ENCODE measurements at places on chromosomes 3 and 15.

- DNase-seq, result no peak
Observed at GRCh38 chr3:16318176-16318575, 53.2 kb downstream of the OXNAD1 start.

- no peak for DNase-seq
Observed at GRCh38 chr3:29465836-29466235, 185.0 kb downstream of the RBMS3 start.

DNA sequence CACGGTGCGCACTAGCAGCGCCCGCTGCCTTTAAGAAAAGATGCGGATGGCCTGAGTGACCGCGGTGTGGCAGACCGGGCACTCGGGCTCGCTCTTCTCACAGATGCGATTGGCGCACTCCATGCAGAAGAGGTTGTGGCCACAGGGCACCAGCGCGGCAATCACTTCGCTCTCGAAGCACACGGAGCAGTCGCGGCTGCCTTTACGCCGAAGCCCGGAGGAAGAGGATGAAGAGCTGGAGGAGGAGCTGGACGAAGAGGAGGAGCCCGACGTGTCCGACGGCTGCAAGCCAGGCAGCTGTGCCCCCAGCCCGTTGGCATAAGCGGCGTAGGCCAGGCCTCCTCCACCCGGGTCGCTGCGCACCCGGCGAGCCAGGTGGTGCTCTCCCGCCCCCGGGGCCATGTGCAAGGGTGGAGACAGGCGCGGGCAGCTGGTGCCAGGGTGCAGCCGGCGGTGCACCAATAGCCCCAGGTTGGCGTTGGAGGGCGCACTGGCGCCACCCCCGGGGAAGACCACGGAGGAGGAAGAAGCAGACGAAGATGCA, 2.6 kb downstream of the MEX3B start:
- DNase-seq, result no peak

GRCh38 chr15:42106288-42106687, 11.9 kb upstream of the PLA2G4D start:
- no peak for DNase-seq

DNA sequence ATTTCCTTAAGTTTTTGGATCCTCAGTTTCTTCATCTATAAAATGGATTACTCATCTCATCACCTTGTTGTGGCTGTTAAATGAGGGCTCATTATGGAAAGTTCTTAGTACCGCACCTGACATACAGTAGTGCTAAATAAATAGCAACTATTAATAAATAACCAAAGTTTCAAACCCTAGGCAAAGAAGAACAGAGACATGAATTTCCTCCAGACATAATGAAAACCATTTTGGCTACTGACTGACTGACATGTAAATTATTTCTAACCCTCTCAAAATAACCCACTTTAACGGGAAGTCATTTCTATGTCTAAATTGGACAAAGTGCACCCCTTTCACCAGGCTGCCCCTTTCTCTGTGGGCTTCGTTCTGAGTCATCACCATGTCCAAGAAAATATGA, 17.4 kb upstream of the KLHL6 start:
- DNase-seq, result no peak

GRCh38 chr3:112519424-112520001, 20.2 kb upstream of the BTLA start:
- DNase-seq, result no peak

DNA sequence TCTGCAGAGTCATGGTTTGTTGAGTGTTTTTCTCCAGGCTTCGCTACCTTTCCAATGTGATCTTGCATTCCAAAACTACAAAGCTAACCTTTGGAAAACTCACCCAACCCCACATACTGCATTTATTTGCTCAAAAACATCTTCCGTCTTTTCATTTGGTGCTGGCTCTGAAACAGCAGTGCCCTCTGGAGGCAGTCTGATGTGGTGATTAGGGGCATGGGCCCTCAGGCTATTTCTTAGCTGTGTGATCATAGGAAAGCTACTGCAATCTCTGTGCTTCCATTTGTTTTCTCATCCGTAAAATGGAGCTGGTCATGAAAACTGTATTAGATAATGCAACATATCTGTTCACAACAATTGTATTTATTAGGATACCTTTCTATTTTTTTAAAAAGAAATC, 47.0 kb downstream of the MTHFS start:
- no peak for DNase-seq

DNA sequence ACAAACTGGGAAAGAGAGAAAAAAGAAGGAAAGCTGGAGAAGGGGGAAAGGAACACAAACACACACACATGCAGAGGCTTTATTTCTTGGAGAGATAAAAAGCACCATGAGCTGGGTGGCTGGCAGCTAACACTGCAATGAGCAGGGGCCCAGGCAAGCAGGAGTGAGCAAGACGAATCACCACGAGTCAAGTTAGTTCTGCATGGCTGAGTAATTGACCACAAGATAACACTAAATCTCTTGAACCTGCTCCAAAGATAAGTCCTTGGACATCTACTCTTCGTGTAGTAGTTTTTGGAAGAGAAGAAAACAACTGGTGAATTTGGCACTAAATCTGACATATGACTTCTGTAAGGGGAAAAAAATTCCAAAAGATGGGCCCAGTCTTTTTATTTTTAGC, 100.9 kb downstream of the MYO5A start:
- DNase-seq, result no peak

- no peak for DNase-seq
Observed at GRCh38 chr15:33377204-33377603, 66.4 kb downstream of the RYR3 start.

DNA sequence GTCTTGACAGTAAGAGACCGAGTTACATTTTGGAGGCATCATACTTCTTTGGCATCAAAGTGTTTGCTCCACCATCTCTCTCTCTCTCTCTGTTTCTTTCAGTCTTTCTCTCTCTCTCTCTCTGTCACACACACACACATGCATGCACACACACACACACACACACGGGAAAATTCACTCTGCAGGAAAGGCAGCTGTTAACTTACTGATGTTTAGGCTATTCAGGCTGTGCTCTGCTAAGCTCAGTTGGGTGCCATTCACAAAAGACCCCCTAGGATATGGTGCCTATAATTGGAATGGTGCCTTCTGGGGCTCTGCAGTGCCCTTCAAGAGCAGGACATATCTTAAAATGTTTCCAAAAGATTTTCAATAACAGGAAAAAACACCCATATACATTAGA, 78.2 kb downstream of the KCNH8 start:
- no peak for DNase-seq

GRCh38 chr15:78907577-78907976, 34.9 kb downstream of the MORF4L1 start:
- no peak for DNase-seq

DNA sequence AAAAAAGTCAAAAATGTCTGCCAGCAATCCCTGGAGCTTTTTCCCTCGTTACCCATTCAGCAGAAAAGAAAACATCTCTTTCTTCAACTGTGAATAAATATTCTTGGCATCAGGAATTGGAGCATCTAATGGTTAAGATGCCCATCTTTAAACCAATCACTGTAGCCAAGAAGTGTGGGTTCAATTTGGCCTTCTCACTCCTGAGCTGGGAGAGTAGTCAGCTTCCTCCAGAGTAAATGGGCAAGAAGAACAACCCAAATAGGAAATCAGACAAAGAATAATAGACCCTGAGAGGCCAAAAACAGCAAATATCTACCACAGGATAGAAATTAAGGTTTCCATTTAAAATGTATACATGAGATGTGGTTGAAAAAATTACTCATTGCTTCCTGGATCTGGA, 508.0 kb upstream of the MDFIC2 start:
- DNase-seq, result no peak

GRCh38 chr3:128551867-128552266, 58.9 kb upstream of the GATA2 start:
- DNase-seq, result no peak

DNA sequence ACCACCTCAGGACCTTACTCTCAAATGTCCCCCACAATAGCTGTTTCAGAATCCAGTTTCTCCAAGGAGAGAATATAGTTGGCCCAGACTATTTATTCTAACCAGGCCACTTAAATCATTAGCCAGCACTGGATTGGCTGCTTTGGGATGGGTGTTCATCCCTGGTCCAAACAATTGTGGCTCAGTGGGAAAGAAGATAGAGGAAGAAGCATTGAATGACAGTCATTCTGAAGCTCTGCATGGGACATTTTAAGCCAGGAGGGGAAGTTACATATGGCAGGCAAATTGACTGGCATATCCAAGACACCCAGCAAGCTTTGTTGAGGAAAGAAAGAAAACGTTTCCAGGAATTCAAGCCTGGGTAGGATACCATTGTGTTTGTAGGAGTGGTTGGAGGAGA, 5.6 kb upstream of the DCLK3 start:
- no peak for DNase-seq

DNA sequence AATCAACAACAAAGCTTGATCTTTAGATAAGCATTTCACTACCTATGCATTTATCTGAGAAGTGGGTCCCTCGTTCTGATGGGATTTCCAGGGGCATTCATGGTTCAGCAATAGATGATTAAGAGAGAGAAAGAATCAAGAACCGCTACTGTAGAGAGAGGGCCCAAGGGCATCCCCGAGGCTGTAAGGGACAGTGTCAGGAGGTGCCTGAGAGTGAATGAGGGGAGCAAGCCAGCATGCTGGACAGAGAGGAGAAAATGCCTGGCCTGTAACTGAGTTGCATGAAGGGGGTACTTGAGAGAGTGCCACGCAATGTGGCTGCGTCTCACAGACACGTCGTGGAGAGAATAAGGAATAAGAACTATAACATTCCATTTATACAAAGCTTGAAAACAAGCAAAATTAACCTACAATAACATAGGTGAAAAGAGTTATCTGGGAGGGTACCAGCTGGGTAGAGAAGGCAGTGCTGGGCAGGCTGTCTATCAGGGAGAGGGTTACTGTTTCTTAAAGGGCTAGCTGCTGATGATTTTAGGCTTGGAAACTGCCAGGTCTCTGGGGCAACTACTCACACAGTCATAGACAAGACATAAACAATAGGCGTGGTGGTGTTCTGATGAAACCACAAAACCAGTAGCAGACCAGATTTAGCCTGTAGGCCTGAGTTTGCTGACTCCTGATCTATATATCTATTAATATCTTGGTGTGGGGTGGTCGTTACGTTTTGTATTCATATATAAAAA, 374.6 kb upstream of the CFAP20DC start:
- DNase-seq, result no peak

DNA sequence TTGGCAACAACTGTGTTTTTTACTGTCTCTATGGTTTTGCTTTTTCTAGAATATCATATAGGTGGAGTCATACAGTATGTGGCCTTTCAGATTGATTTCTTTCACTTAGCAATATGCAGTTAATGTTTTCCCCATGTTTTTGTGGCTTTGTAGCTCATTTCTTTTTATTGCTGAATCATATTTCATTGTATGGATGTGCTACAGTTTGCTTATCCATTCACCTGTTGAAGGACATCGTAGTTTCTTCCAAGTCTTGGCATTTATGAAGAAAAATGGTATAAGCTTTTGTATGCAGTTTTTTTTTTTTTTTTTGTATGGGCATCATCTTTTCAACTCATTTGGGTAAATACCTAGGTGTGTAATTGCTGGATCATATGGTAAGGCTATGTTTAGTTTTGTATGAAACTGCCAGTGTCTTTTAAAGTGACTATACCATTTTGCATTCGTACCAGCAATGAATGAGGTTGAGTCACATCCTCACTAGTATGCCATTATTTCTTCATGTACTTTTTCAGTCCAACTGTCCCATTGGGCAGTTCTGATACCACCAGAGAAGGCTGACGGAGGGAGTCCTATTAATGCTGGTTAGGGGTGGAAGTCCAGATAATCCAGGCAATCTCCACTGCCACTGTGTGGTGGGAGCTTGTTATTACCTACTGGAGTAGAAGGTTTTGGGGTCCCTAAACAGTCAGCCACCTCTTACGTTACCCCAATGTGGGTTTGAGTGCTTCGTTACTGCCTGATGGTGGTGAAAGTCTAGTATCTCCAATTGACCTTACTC, 210.5 kb downstream of the DOCK3 start:
- no peak for DNase-seq

DNA sequence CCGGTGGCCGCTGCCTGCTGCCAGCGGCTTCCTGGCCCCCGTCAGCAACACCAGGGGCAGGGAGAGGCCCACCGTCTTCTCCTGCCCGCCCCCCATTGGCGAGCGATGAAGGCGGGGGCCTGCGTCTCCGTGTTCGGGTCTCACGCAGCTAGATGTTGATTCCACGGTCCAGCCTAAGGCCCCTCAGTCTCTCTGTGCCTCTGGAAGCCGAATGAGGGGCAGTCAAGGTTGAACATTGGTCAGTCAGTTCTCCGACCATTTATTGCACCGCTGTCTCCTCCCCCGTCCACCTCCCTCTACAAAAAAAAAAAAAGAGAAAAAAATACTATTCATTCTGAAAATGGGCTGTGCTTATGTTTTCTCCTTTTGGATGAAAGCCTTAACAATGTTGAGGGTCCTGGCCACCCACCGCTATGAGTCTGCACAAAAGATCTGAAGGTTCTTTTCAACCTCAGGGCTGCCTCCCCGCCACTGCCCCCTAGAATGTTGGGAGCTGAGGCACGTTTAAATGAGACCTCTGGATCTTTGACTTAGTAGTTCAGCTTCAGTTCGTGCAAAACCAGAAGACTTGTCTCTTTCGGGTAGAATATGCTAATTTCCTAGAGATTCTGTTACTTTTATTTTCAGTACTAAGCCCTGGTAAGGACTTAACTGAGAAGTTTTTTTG, 736 bp downstream of the IREB2 start:
- DNase-seq, result no peak
